GM19239 (cell line): ENCODE measurements at places on chromosomes 7 and 10.

GRCh38 chr7:112986256-112987031, 100.2 kb downstream of the GPR85 start:
- no peak for DNase-seq

DNA sequence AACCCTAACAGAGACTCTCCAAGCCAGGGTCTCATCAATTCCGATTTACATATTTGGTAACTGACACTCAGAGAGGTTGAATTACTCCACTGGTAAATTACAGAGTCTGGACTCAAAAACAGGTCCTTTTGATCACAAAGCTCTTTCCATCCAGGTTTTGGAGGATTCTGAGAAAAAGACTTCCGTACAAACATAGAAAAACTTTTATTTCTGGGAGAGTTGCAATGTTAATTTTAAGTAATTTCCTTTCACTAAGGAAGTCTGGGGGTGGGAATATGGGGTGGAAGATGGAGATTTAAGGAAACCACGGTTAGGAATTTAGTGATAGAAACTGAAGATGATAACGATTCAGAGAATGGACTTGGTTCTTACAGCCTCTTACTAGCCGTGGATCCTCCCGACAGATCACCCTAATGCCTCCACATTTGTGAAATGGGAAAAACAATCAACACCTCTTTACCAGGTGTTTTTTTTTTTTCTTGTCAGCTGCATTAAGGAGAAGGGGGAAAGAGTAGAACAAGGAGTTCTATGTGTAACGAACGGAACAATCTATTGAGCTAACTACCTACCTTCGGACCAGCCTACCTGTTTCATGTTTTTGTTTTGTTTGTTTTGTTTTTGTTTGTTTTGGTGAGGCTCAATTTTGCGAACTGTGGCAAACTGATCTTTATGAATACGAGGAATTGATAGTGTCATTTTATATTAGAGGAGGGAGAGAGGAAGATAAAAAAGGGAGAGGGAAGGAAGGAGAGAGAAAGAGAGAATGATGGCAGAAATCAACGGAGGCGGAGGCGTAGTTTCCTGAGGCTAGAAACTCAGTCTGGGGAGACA, 1.7 kb upstream of the RBM20 start:
- no peak for DNase-seq

GRCh38 chr10:77553311-77553710, 84.3 kb downstream of the KCNMA1 start:
- no peak for DNase-seq

- no peak for DNase-seq
These were observed 266.4 kb upstream of the LYZL1 start for GRCh38 chr10:29022513-29022912.

GRCh38 chr7:155166108-155166507, 96.0 kb downstream of the HTR5A start:
- DNase-seq: no peak

GRCh38 chr7:158516524-158516923, 71.1 kb downstream of the PTPRN2 start:
- no peak for DNase-seq

DNA sequence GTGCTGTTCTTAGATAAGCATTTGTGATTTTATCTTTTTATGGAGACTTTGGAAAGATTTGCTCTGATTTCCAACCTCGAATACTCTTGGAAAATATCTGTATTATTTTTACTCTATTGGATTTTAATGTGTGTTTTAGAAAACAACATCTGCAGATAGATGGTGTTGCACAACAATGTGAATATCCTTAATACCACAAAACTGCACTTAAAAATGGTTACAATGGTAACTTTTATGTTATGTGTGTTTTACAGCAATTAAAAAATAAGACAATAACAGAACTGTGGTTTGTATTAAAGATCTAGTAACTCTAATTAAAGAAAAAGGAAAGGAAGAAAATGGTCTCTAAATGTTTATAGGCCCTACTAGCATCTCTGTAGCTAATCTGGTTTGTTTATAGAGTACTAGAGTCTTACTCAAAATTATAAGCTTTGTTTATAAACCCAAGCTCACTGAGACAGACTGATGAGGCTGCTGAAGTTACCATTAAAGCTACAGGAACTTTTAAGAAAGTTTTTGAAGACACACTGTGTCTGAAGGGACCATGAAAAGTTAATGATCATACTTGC, 74.6 kb upstream of the CC2D2B start:
- no peak for DNase-seq

GRCh38 chr7:1853431-1853985, 183.4 kb downstream of the ELFN1 start:
- no peak for DNase-seq

DNA sequence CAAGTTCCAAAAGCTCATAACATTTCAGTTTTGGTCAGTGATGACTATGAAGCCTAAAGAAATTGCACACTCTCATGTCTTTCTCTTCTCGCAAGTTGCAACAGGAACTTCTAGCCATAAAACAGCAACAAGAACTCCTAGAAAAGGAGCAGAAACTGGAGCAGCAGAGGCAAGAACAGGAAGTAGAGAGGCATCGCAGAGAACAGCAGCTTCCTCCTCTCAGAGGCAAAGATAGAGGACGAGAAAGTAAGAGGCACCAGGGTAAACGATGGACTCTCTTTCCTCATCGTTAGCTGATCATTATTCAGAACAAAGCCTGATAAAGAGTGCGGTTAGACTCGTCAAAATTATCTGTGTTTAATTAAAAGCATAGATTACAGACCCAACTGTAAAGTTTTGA, 94.7 kb downstream of the HDAC9 start:
- DNase-seq: no peak

DNA sequence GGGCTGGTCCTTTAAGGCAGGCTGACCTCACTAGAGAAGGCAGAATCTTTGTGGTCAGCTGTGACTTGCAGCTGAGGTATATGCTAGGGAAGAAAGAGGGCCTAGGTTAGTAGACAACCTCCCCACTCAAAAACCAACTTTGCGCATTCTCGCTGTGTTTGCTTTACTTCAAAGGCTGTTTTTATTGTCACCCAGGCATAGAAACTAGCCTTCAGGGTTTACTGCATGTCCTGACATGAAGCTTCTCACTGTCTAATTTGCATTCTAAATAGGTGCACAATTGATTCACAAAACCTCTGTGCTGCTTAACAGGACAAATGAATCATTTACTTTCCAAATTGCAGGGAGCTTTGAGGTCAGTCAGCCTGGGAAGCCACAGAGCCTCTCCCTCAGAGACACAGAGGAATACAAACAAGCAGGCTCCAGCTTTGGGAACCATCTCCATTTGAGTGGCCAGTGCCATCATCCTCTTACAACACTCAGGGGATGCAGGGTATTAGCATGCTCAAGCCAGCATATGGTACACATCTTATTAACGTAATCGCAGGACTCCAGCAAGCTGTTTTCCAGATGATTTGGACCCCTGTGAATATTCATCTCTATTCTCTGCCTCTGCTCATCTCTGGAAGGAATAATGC, 596.4 kb upstream of the GHITM start:
- DNase-seq: no peak

- DNase-seq: no peak
These were observed 115.2 kb downstream of the GRID1 start for GRCh38 chr10:86251426-86251825.

DNA sequence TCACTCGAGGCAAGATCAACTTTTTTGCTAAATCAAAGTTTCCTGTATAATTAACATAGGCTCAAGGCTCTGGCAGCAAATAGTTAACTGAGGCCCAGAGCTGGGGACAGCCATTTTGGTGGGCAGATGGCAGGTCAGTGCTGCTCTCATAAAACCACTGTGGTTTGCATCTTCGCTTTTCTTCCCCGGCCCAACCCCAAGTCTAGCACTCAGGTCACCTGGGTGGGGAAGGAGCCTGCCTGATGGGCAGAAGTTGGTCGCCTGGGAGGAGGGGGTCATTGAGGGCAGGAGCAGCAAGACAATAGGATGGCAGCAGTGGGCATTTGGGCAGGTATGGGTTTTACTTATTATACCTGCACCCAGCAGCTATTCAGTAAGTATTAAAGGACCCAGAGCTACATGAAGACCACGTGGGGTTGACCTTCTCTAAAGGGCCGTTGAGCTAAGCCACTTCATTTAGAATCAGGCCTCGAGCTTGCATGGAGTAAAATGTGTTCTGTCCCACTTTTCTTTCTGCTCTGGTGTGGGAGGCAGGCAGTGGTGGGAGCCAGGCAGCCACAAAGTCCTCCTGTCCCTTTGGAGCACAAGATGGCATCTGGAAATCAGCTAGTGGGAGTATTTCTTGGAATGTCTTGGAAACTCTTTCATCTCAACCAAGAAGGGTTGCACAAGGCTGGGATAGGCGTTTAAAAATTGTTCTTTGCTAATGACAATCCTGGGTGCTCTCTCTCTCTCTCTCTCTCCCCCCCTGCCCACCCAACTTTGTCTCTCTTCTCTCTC, 133.4 kb downstream of the SPAG6 start:
- no peak for DNase-seq

DNA sequence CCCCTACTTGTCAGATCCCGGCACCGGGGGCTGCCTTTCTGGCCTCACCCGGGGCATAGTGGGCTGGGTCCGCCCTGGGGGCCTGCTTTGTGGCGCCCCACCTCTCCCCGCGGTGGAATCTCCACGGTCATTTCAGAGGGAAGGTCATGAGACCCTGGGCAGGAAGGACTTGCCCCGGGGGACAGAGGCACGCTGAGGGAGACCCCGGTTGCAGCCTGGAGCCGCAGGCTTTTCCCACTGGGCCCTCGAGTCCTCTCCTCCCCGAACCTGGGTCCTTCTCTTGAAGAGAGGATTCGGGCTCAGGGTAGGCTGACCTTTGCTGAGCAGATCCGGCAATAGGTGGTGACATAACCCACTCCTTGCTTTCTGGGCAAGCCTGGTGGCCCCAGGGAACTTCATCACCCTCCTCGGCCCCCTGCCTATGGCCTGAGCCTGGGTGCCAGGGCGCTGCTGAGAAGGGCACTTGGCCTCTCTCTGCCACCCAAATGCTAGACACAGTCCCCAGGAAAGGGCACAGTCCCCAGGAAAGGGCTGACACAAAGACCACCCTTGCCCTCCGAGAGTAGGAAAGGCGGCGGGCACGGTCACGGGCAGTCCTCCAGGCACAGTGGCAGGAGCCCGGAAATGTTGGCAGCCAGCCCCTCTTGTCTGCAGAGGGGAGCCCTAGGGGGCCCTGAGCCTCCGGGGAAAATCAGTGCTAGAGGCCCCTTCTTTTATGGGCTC, 36.2 kb downstream of the FKBP6 start:
- no peak for DNase-seq

DNA sequence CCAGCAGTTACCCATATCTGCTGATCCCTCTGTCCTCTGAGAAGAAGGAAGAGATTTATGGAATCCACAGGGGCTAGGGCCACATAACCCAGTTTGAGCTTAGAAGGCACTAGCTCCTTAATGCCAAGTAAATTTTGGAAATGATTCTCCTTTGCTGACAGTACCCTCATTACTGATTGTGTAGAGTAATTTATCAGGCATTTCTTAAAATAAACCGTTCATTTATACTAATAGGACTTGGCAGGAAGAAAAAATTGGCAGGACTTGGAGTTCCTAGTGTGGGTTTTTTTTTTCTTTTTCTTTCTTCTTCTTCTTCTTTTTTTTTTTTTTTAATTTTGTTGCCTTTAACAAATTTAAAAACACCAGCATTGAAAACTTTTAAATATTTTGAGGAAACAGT, 645.7 kb downstream of the SUGCT start:
- no peak for DNase-seq

- no peak for DNase-seq
These were observed 1.8 kb downstream of the GRK5 start for GRCh38 chr10:119209035-119209735.

GRCh38 chr10:21720090-21720489, 186.1 kb downstream of the MLLT10 start:
- DNase-seq: no peak

DNA sequence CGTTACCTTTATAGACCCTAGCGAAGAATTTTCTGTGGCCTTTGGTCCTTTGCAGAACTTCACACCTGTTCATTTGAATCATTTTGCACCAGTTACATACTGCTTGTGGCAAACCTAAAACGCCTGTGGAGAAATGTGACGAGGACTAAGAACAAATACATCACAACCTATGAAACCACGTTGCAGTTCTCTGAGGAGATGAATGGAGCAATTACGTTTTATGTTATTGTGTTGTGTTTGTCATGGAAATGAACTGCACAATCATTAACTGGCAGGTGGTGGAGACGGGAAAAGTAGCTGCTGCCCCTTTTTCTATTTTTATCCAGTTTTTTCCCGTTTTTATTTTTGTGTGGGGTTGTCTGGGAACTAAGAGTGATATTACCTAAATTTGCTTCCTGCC, 505.5 kb downstream of the SDK1 start:
- DNase-seq: no peak

- no peak for DNase-seq
These were observed 21.4 kb upstream of the MKI67 start for GRCh38 chr10:128147669-128148068.

GRCh38 chr10:80908611-80909010, 370.9 kb downstream of the SH2D4B start:
- DNase-seq: no peak

- DNase-seq: no peak
These were observed 54.3 kb downstream of the CLIP2 start for GRCh38 chr7:74343281-74344131.

DNA sequence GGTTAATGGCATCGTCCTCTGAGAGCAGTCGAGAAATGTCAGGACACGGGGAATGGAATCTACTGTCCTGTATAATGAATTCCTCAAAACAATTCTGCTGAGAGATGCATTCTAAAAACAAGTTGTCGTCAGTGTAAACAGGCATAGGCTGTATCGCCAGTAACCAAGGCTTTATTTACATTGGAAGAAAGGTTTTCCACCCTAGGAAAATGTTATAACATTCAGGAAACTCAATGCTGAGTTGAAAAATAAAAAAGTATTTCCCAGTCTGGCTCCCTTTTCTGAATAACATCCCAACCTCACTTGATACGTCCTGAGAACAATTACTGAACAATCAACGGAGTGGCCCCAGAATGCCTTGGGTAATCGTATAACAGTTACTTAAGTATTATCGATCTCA, 79.6 kb upstream of the UCN3 start:
- no peak for DNase-seq

GRCh38 chr10:84987039-84987438, 658.6 kb downstream of the CCSER2 start:
- no peak for DNase-seq

DNA sequence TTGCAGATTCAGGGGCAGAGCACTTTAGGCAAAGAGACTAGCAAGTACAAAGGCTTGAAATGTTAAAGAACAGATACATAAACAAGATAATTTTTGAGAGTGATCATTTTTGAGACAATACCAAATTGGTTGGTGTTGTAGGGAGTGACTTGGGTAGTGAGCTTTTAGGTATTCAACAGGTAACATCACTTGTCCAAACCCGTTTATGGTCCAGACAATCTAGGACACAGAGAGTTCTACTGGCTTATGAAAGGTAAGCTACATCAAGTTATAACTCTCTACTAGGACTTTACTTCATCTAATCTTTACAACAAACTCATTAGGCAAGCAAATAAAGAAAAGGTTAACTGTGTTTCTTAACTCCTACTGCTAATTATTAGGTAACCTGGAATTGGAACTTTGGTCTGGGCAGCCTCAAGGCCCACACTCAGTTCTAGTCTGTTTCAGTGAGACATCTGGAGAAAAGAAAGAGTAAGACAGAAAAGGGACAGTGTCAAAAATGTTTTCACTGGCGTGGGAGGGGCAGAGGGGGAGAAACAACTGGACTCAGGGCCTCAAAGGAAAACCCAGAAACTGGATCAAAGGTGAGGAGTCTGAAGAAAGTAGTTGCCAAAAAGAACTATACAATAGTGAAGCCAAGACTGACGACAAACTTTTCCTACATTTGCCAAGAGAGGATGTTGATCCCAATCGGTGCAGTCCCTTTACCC, 39.2 kb downstream of the GNAT3 start:
- DNase-seq: no peak

GRCh38 chr10:372566-372965, 237.3 kb downstream of the ZMYND11 start:
- no peak for DNase-seq
